ENCODE measurements at places on chromosomes 16 and 17. TPM values are rescaled to one million over a fixed set of nuclear protein-coding genes. Genes with fewer than 3 reads are reported as not detected.

DNA sequence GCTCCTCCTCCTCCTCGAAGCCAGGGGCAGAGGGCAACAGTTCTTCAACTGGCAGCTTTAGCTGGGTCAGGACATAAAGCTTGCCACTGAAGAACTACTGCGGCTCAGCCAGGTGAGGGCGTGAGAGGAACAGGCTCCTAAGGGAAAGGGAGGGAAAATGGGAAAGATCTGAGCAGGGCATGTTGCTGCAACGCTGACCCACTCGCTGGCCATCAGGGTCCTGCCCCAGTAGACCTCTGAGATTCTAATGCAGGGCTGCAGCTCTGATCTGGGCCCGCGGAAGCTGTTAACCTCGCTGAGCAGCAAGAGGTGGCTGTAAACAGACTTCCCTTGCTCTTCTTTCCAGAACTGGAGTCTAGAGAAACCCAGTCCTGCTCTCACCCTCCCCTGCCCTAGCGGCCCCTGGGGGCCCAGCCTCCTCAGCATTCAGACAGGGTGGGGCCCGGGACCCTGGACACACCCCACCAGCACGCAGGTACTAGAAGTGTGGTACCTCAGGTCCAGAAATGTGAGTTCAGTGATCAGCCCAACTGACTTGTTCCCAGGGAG lies 3.8 kb upstream of the TLCD2 start:
- peaks cover 19% of the 10 kb centered on the region for H3K36me3 ChIP-seq
- peaks cover 44% of the 10 kb centered on the region for H3K4me1 ChIP-seq
- DNase-seq = peak; percentile 75
- no peaks in the 10 kb centered on the region for H3K27me3 ChIP-seq

GRCh38 chr17:19387921-19388521 lies 1.0 kb upstream of the MFAP4 start:
- no peak overlapping the region for H3K4me3 ChIP-seq
- no peak for DNase-seq
- H3K36me3 ChIP-seq = peaks cover 4% of the 10 kb centered on the region
- no peak overlapping the region for H3K27ac ChIP-seq
- peaks cover 29% of the 10 kb centered on the region for H3K4me1 ChIP-seq

DNA sequence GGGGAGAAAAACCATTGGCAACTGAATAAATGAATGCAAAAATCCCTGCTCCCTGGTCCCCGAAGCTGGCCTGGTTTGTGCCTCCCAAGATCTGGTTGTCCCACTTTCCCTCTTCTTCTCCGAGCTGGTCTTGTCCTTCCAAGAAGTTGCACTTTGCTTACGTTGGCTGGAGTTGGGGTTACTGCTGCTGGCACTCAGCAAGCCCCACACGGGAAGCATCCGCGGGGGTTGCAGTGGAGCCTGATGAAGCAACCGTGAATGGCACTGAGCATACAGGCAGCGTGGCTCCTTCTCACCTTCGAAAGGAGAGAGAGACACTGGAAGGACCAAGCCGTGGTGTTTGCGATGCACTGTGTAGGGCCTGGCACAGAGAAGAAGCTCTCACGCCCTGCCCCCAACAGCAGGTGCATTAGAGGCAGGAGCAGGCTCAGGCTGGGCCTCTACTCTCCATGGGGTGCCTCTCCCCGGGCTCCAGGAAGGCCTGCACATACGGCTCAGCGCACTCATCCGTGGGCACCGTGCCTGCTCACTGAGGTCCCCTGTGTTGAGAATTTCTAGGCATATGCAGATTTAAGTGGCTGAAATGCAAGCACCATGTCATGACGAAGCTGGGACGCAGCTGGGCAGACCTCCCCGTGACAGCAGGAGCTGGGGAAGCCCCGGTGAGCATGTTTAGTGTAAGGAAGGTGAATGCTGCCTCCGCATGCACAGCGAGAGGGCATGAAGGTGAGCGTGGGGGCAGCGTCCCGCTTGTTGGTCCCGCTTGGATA lies 12.1 kb downstream of the CA5A start:
- peaks cover 45% of the 10 kb centered on the region for H3K36me3 ChIP-seq
- no peak overlapping the region for H3K4me3 ChIP-seq
- no peak overlapping the region for H3K27ac ChIP-seq

DNA sequence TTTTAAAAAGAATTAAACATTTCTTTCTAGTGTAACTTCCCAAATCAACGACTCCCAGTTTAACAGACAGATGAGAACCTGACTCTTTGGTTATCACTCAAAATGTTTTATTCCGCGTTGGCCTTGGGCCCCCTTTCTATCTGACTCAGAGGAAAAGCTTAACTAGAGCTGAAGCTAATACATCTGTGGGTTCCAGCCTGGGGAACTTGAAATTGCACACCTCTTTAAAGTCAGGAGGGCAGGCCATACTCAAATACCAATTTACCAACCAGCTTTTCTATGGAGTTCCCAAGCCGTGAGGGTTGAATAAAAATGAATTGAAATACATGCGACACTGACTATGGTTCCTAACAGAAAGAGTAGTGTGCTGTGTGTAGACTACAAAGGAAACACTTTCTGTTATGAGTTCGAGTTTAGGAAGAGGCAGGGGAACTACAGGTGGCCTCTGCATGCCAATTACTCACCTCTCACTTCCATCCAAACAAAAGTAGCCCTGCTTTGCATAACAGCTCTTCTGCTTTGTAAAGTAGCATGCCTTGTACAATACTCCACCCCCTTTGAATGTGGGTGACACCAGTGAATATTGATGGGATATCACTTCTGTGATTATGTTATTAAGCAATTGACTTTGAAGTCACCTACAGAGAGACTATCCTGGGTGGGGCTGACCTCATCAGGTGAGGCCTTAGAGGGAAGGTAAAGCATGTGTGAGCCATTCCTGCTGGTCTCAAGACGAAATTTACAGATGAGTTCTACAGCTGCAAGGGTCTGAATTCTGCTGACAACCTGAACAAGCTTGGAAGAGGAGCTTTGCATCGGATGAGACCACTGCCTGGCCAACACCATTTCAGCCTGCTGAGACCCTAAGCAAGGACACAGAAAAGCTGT lies 92.1 kb downstream of the WDR59 start:
- peaks cover 94% of the 10 kb centered on the region for H3K36me3 ChIP-seq
- H3K27ac ChIP-seq = no peak overlapping the region
- no peak for DNase-seq

Gene GDPD3
- total RNA-seq = 20.6 TPM

DNA sequence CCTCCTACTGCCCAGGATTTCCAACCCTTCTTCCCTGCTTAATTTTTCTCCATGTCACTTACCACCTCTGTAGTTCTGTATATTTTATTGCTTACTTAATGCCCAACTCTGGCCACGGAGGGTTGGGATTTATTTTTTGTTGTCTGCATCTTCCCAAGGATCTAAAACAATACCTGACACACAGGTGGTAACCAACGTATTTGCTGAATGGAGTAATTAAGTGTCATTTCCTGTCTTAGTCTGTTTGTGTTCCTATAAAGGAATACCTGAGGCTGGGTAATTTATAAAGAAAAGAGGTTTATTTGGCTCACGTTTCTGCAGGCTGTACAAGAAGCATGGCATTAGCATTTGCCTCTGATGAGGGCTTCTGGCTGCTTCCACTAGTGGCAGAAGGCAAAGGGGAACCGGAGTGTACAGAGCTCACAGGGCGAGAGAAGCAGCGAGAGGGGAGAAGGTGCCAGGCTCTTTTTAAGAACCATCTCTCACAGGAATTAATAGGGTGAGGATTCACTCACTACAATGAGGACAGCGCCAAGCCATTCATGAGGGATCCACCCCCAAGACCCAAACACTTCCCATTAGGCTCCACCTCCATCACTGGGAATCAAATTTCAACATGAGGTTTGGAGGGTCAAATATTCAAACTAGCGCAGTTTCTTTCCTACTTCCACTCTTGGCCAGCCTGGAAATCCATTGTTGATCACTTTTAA lies 44.8 kb downstream of the ERN1 start:
- no peaks in the 10 kb centered on the region for H3K36me3 ChIP-seq
- no peak overlapping the region for H3K4me3 ChIP-seq
- peak overlapping the region; percentile 84 for H3K27ac ChIP-seq
- H3K27me3 ChIP-seq = no peaks in the 10 kb centered on the region

DNA sequence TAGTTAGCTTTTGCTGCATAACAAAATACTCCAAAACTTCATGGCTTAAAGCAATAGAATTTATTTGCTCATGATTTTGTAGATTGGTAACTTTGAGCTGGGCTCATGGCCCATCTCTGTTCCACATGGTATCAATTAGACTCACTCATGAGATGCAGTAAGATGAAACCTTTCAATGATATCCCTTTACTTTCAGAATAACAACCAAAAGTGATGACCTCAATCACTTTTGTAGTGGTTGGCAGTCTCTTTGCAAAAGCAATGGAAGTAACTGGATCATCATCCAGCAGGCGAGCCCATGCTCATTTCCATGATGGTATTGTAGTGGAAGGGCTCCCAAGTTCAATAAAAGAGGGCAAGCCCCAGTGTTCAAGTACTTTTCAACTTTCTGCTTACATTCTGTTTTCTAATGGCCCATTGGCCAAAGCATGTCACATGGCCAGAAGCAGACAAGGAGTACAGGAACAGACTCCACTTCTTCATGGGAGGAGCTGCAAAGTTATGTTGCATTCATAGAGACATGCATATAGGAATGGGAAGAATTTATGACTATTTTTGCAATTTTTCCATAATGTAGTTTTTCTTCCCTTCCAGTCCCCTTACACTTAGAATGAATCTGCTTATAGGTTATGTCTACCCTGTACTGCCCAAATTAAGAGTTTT lies 41.7 kb downstream of the EFCAB5 start:
- H3K27me3 ChIP-seq = no peaks in the 10 kb centered on the region
- DNase-seq = no peak
- H3K36me3 ChIP-seq = no peaks in the 10 kb centered on the region
- no peak overlapping the region for H3K4me3 ChIP-seq
- no peaks in the 10 kb centered on the region for H3K4me1 ChIP-seq
- no peak overlapping the region for H3K27ac ChIP-seq

GRCh38 chr17:13917634-13918033 lies 151.7 kb upstream of the COX10 start:
- H3K4me3 ChIP-seq = no peak overlapping the region
- H3K36me3 ChIP-seq = no peaks in the 10 kb centered on the region
- no peak for DNase-seq
- no peaks in the 10 kb centered on the region for H3K27me3 ChIP-seq

DNA sequence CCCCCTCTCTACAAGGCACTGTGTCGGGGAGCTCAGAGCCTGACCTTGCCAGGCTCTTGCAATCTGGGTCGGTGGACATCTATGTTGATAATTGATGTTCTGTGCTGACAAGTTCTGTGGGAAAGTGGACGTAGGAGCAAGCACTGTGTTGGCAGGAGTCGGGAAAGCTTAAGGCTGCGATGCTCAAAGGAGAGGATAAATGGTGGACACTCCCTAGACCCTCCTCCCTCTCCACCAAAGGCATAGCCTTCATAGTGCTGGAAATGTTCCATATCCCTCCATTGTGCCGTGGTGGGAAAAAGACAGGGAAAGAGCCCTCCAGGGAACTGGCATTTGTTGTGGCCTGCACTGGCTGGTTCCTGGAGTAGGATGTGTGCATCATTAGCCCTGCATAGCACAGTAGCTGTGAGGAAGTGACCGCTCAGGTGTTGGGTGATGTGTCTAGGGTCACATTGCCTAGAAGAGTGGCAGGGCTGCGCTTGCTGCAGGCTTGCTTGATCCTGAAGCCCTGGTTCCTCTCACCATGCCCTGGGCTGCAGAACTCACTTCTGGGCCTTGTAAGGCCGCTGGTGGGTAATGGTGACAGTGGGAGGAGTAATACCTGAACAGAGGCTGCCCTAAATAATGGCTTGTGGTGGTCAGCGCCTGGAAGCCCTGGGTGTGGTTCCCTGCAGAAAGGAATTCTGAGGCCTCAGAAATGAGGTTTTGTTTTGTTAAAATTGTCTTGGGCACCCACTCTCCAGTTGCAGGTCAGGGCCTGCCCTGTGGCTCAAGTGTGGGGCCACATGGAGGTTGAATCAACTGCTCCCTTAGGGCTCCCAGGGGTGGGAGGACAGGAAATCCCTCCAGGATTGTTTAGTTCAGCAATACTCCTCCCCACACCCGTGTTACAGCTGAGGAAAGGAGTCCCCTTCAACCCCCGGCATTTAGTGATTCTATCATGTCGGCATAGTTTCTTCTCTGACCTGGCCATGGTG lies 62.6 kb downstream of the KSR1 start:
- no peaks in the 10 kb centered on the region for H3K27me3 ChIP-seq
- H3K36me3 ChIP-seq = no peaks in the 10 kb centered on the region
- no peak for DNase-seq
- H3K4me3 ChIP-seq = no peak overlapping the region
- no peak overlapping the region for H3K27ac ChIP-seq
- peaks cover 54% of the 10 kb centered on the region for H3K4me1 ChIP-seq

GRCh38 chr17:21400816-21401593 lies 24.8 kb downstream of the KCNJ12 start:
- no peak overlapping the region for H3K27ac ChIP-seq
- no peaks in the 10 kb centered on the region for H3K4me1 ChIP-seq
- no peaks in the 10 kb centered on the region for H3K27me3 ChIP-seq
- no peaks in the 10 kb centered on the region for H3K36me3 ChIP-seq
- no peak overlapping the region for H3K4me3 ChIP-seq
- no peak for DNase-seq

GRCh38 chr17:82887255-82888164 lies 47.7 kb upstream of the ZNF750 start:
- peak overlapping the region; percentile 55 for H3K27ac ChIP-seq
- H3K27me3 ChIP-seq = no peaks in the 10 kb centered on the region
- DNase-seq = peak; percentile 83
- peaks cover 52% of the 10 kb centered on the region for H3K4me1 ChIP-seq
- peaks cover 6% of the 10 kb centered on the region for H3K36me3 ChIP-seq
- H3K4me3 ChIP-seq = no peak overlapping the region

DNA sequence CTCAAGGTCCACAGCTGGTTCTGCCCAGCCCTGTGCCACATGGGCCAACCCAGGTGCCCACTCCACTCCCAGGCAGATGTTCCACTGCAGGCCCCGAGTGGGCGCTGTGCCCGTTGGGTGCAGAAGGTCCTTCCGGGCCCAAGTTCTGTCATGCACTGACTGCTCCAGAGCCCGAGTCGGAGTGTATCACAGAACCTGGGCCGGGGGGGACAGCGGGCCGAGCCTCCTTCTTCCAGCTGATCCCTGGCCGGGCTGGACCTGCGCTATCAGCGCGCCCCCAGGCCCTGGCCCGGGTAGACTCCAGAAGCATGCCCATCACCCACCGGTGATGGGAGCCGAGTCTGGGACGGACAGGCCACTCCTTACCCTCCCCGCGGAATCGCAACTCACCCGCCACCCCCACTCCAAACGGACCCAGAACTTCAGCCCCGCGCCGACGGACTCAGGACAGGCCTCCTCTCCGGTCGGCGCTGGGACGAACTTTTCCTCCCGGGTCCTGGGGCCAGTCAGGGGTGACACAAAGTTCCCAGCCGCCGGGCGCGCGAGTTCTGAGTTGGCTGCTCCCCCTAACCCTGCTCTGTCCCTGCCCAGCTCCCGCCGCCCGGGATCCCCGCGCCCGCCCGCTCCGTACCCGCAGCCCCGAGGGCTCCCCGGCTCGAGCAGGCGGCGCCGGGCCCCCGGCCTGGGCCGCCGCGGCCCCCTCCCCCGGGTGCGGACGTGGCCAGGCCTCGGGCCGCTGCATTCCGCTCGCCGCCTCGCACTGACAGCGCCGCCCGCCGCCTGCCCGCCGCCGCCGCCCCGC lies at the start of gene COPZ2:
Gene COPZ2 (minus strand): TSS at position 762 of the 802 bp plus-strand sequence. CDS start 20 bp downstream, at position 742.
- peak; percentile 50 for DNase-seq
- no peak within 1 kb of the TSS for H3K27ac ChIP-seq
- peak within 1 kb of the TSS; percentile 82 for H3K4me3 ChIP-seq
- H3K36me3 ChIP-seq = no peaks in the 10 kb centered on the region

GRCh38 chr17:51541215-51541614 lies 280.9 kb downstream of the UTP18 start:
- no peak overlapping the region for H3K27ac ChIP-seq
- H3K36me3 ChIP-seq = no peaks in the 10 kb centered on the region
- H3K27me3 ChIP-seq = no peaks in the 10 kb centered on the region
- no peaks in the 10 kb centered on the region for H3K4me1 ChIP-seq
- no peak for DNase-seq

Gene LITAFD
- not detected for total RNA-seq
